NCI-H2081 treated with DMSO at 0.1 percent for 48 hours (cell line): ENCODE measurements at places on chromosomes 4 and X.

DNA sequence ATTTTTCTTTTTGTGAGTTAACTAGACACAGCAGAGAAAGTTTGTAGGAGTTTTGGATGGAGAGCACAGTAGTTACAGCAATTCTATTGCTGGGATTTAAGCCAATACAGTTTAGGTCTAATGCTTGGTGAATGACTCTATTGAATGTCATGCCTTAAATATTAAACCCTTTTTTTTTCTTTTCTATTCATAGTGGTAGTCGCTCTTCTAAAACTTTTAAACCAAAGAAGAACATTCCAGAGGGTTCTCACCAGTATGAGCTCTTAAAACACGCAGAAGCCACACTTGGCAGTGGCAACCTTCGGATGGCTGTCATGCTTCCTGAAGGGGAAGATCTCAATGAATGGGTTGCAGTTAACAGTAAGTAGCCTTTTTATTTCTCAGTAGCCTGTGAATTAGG lies 34.8 kb upstream of the DCK start:
- DNase-seq: no peak

- no peak for DNase-seq
Observed at GRCh38 chrX:51336584-51336983, 4.0 kb downstream of the NUDT10 start.

- no peak for DNase-seq
Observed at GRCh38 chrX:135421932-135422809, at the start of gene SMIM10L2A. TSS of gene SMIM10L2A (plus strand) at chrX:135421944. CDS start at chrX:135422132, 188 bp downstream.

DNA sequence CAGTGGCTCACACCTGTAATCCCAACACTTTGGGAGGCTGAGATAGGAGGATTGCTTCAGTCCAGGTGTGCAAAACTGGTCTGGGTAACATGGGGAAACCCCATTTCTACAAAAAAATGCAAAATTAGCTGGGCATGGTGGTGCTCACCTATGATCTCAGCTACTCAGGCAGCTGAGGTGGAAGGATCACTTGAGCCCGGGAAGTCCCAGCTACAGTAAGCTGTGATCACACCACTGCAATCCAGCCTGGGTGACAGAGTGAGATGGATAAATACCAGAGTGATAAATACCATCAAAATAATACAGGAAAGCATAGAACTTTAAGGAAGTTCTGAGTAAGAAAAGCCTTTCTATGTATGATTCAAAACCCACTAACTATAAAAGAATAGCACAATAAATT lies 52.8 kb downstream of the LRBA start:
- DNase-seq: no peak

DNA sequence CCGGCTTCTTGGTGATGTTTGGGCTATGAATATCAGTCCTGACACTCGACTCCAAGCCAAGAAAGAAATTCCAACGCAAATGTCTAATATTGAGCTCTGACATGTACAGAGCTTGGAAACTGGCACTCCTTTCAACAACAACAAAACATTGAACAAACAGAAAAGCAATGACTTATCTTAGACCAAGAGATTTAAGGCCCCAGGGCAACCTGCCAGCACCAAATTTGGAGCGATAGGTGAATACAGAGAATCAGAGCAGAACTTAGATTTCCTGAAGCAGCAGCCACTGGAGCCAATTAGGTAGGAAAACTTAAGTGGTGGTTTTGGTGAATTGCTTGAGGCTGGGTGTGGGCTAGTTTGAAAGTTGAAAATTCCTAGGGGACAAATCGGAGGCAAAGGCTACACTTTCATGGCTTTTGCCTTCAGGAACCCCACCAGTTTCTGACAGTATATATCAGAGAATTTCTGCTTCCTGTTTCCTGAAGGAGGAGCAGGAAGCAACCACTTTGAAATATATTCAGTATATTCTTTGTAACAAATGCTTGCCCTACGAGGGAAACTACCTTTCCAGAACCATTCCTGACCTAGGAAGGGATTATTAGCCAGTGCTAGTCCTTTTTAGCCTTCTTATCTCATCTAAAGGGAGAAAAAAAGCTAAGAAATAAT lies 10.1 kb upstream of the FMR1 start:
- no peak for DNase-seq

DNA sequence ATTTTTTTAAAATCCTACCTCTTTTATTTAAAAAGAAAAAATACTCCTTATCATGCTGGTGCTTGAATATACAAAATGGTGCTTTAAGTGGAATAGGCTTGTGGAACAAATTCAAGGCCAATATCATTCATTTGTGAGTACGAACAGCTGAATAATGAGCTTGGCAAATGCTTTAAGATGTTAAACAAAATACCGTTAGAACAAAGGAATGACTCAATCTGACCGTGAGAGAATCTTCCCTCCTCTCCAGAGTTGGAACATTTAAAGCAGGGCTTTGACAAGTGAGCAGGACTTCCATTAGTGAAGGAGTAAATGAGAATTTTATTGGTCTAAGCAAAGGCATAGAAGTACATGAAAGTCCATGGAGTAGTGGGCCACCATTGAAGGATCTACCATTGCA lies 74.5 kb downstream of the DCLK2 start:
- DNase-seq: no peak

DNA sequence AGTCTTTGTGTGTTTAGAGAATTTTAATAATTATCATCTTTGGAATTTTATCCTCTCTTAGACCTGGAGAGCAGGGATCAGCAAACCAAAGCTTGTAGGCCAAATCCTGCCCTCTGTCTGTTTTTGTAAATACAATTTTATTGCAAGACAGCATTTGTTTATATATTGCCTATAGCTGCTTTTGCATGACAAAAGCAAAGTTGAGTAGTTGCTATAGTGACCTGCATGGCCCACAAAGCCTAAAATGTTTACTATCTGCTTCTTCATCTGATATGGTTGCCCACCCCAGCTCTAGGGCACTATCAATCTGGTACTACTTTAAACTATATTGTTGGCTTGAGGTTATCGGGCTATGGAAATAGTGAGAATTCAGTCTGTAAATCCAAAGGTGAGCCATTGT lies 80.3 kb downstream of the GPAT3 start:
- no peak for DNase-seq

DNA sequence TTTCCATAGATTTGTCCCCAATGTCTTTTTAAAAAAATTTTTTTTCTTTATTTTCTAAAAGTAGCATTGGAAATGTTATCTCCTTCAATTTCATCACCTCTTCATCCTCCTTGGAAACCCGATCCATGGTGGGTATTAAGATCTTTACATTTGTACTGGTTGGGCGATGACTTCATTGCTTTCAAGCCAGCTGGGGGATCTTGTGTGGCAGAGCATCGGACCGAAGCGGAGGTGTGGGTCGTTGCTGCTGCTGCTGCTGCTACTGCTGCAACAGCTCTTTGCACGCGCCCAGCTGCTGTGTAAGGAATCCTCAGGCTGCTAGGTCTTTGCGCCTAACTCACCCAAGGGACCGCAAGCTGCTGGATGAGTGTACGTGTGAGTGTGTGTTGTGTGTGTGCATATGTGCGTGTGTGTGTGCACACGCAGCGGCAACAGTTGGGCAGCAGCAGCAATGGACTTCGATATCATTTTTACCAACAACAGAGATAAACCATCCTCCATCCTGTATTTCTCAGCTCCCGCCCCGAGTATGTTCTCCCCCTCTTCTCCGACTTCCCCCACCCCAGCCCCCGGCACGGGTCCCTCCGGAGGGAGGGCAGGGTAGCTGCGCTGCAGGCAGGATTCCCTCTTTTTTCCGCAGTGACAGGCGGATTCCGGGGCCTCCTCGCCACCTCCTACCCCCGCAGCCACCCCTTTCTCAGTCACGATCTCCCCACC lies 768 bp upstream of the CDKL5 start:
- DNase-seq: no peak

- no peak for DNase-seq
Observed at GRCh38 chr4:172830295-172830764, 338.3 kb upstream of the GALNT7 start.

DNA sequence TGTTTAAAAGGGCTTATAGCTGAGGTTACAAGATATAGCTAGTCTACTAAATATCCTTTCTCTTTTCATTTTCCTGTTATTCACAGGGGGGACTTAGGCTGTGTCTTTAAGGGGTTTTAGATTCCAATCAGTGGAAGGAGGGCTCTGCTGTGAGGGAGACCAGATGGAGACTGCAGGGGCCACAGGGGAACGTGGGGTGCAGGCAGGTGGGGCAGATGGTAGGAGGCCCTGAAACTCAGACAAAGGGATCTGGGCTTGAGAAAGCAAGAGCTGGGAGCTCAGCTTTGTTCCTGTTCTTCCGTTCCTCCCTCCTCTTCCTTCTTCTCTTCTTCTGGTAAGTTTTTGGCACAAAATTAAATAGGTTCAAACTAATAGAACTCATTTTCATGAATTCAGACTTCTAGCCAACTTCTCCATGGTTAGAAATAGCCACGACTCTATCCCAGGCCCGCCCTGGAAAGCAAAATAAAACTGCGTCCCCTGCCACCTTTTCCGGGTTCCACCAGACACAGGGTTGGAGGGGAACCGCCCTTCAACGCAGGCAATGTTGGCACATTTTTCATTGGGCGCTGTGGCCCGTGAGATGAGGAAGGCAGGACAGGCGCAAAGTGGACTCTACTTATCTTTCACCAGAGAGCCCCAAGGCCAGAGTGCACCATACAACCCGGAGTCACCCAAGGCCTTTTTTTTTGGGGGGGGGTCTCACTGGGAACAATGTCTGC lies 3.5 kb upstream of the TMSB4X start:
- no peak for DNase-seq

DNA sequence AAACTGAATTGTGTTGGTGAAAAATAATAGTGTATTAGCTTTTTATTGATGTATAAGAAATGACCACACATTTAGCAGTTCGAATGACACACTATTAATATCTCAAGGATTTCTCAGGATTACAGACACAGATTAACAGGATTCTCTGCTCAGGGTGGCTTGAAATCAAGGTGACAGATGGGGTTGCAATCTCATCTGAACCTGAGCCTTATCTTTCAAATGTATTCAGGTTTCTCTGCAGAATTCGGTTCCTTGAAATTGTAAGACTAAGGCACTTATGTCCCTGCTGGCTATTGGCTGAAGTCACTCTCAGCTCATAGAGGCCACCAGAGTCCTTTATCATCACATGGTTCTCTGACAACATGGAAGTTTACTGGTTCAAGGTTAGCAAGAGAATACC lies 1780.1 kb downstream of the ARAP2 start:
- no peak for DNase-seq

DNA sequence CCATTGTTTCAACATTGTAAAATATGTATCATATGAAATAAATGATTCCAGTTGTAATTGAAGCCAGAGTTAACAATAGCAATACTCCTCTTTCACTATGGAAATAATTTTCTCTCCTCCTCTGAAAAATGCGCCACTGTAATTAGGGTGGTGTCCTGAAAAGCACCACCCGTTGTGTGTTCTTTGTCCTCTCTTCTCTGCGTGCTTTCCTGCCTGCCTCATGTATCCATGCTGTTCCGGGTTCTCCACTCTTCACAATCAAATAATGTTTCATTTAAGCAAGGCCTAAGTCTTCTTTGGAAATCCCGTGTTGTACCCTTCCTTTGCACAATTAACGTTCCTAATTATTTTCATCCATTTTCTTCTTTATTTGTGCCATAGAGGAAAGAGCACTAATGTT lies 293.3 kb downstream of the ADGRL3 start:
- DNase-seq: peak; percentile 62

- DNase-seq: no peak
Observed at GRCh38 chr4:154578919-154579318, 11.6 kb downstream of the FGA start.

DNA sequence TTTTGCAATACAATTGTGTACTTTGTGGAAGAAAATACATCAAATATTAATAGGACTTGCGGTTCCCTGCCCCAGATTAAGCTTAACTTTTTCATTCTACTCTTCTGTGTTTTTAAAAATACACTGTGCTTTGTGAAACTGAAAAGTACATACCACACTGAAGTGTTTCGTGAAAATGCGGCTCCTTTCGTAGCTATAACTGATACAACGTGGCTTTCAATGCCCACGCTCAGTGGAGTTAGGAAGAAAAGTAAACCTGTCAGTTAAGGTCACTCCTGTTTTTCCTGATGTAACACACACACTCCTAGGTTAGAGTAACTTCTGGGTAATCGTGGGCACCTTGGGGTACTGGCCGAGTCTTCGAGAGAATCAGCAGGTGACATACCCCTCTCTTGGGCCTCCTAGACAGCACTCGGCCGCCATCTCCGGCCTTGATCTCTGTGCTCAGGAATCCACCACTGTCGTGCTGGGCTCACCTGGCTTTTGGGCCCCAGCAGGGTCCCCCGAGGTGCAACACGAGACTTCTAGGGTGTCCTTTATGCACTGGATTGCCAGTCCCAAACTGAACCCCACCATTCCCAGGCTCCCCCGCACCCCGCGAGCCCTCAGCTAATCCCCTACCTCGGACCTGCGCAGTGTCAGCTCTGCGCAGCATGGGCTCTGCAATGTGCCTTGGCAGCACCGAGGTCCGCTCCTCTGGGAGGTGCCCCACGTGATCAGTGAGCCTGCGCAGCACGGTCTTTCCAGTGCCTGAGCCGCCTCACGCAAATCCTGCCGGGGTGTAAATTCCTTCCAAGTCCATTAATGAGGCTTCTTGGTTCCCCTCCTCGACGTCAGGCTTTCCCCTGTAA lies 162.6 kb upstream of the INTU start:
- no peak for DNase-seq

DNA sequence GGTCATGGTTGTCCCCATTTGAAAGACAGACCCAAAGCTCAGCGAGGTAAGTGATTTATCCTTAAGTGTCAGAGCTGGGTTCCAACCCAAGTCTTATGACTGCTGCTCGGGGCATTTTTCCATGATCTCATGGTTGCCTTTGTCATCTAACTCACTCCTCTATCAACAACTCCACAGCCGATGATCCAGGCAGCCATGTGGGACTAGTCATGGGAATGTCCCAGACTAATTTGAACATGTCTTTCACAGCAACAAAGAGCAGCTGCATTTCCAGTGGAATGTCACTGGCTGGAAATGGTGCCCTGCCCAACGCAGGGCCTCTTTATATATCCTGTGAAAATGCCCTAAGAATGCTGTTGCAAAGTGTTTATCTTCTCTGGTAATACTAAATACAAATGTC lies 284.8 kb upstream of the PPARGC1A start:
- DNase-seq: no peak

DNA sequence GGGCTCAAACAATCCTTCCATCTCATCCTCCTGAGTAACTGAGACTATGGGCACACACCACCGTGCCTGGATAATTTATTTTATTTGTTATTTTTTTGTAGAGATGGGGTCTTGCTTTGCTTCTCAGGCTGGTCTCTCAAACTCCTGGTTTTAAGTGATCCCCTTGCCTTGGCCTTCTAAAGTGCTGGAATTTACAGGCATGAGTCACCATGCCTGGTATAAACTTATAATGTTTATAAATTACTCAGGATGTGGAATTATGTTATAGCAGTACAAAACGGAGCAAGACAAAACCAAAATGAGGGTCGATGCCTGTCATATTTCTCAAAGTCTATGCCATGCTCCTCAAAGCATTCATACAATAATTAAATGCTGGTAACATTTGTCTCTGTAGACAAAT lies 29.8 kb upstream of the TEX13C start:
- no peak for DNase-seq

- no peak for DNase-seq
Observed at GRCh38 chr4:61831987-61832386, 631.9 kb downstream of the ADGRL3 start.

GRCh38 chr4:3742610-3743009 lies 23.6 kb upstream of the ADRA2C start:
- no peak for DNase-seq

GRCh38 chr4:71537551-71538065 lies 198.8 kb downstream of the SLC4A4 start:
- DNase-seq: no peak
